Stimulated activated CD4-positive, alpha-beta T cell treated with anti-CD3 and anti-CD28 coated beads, TNF-alpha, amount 100 ng/mL, for 1 hour (primary cell): ENCODE measurements at places on chromosomes 2 and 18.

GRCh38 chr2:137287913-137288639, 522.7 kb downstream of the THSD7B start:
- DNase-seq: no peak

DNA sequence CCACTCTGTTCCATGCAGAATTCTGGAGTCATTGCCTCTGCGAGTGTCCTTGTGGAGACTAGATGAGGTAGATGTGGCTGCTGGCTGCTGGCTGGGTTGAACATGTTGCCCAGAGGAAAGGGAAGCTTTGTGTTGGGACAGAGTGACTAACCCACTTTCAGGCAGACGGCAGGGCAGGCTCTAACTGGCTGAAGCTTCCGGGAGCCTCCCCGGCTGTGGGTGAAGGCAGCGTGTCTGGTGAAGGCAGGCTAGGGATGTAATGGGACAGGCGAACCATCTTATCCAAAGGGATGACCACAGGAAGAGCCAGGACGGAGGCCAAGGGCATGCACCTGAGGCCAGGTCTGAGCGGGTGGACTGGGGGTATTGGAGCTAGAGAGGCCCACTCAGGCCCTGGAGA, 16.0 kb downstream of the ASPRV1 start:
- DNase-seq: no peak

GRCh38 chr2:69538872-69539548, 101.8 kb upstream of the NFU1 start:
- no peak for DNase-seq

DNA sequence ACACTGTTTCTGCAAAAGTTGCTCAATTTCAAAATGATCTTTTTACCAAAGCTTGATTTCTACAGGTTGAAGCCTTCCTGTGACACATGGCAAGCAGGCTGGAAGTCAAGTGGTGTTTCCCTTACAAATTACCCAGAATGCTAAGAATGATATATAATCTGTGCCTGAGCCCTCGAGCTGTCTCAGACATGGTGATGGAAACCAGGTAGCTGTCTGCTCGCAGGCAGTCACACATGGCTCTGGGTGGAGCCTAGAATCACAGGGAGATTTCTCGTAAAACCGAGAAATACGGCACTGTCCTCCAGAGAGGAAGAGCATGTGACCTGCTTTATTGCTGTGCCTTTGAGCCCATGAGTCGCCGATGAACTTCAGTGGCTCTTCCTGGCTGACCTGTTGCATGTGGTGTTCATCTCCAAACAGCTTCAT, 392.9 kb downstream of the ZNF521 start:
- DNase-seq: no peak

DNA sequence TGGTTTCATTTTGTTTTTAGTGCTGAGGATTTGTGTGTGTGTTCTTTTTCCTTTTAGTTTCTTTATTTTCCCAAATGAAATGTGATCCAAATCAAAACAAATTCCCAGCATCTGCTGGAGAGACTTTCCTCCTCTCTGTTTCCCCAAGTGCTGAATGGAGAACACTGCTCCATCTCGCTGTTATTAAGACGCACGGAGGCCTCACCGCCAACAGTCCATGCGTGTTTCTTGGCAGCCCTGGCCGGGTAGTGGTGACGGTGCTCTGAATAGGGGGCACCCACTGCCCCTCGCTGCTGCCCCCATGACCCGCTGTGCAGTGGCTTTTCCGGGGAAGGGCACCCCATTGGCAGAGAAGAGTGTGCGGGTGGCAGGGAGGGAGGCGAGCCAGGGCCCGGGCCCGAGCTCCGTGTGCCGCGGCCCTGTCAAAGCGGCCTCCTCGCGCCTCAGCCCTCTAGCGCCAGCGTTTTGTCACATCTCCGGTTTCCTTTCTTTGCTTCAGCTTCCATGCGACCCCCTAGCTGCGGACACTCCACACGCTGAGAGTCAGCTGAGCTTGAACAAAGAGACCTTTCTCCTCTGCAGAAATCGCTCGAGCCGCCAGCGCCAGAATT, 473.7 kb upstream of the SALL3 start:
- DNase-seq: no peak

GRCh38 chr18:8816220-8816619, 110.9 kb downstream of the MTCL1 start:
- DNase-seq: no peak

- DNase-seq: no peak
Observed at GRCh38 chr2:27029051-27029450, 3.7 kb upstream of the TMEM214 start.

DNA sequence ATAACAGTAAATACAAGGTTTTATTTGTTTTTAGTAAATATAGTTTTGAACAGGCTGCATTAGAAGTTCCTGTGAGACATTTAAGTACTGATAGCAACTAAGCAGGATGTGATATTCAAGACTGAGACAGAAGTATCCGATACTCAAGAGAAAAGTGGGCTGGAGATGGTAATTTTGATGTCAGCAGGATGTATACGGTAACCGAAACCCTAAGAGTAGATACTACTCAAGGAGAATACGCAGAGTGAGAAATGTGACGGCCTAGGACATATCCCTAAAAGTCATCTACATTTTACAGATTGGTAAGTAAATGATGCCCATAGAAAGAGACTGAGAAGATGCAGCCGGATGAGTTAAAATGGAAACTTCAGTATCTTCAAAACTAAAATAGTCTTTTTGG, 115.4 kb downstream of the GORASP2 start:
- DNase-seq: no peak

DNA sequence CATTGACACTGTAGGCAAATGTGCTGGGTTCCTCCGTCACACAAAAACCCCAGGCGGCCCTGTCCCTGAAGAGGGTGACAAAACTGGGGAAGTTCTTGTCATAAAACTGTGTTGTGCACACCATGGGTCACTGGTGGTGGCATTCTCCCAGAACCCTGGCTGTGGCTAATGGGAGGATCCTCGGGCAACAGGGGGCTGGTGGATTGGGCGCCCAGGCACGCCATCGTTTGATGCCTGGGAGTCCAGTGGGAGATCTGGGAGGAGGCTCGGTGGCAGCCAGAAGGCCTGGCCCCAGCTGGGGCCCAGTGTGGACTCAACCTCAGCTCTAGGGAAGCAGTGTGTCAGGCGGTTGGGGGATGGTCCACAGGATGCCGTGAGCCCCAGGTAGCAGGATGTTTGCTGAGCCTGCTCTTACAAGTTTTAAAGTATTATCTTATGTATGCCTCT, 140.7 kb downstream of the ACOXL start:
- DNase-seq: no peak

DNA sequence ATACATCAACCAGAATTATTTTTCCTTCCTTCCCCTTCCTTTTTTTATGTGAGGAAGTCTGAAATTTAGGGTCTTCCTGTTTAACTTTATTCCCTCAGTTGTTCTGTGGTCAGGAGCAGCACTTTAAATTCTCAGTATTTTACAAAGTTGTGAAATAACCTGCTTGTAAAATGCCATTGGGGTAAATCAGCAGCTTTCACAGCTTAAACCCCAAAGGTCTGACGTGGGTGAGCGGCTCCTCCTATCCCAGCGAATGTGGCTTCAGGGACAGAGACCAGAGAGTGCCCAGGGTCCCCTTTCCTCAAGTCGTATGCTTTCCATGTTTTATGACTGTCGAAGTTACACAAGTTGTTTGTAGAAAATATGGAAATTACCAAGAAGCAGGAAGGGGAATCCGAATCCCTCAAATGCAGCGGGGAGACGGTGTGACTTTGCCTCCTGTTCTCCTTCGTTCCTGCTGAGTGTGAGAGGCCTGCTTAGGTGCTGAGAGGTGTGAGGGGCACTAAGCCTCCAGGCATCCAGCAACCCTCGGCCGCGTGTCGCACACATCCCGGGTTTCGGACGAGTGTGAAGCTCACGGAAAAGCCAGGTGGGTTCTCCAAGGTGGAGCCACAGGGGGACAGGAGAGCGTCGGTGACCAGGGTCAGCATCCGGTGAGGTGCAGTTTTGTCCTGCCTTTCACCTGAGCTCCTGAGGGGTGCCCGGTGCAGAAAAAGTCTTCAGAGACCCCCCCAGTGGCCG, 10.8 kb upstream of the KCNG2 start:
- no peak for DNase-seq

DNA sequence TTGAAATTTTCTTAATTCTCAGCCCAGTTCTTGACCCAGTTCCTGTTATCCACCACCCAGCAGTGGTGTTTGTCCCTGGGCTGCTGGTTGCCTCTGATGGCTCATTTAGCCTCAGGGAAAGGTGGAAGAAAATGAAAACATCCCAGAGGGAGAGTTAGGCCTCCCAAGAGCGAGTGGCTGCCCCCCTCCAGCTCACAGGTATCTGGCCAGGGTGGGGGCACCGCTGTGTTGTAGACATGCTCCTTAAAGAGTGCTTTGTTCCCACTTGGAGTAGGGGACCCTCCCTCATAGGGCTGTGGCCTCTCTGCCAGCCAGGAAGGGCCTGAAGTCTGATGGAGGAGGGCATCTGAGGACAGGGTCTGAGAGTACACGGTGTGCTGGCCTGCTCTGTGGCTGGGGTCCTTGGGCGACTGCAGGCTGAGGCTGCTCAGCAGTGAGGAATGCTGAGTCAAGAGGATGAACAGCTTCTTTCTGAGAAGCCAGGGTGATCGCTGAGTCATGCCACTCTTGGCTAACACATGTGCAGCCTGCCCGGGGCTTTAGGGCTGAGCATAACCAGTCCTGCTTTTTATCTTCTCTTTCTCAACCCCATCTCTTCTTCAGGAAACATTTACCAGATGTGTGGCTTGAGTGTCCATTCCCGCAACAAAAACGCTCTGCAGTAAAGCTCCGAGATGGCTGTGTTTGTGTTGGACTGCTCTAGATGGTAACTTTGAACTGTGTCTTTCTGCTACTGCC, 72.3 kb downstream of the IL1R2 start:
- DNase-seq: no peak

DNA sequence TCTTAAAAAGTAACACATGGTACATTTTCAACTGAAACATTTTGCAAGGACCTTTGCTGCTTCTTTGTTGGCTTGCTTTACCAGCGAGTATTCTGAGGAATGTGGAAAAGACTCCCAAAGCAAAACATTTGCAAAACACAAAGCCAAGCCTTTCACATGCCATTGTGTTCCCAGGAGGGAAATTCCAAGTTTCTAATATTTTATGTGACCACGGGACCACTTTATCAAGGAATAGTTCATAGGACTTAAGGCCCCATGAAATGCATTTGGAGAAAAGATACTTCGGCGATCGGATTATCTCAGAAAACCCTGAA, 26.2 kb downstream of the CYP27C1 start:
- DNase-seq: no peak

- DNase-seq: no peak
Observed at GRCh38 chr2:229033816-229034215, 237.3 kb downstream of the PID1 start.

DNA sequence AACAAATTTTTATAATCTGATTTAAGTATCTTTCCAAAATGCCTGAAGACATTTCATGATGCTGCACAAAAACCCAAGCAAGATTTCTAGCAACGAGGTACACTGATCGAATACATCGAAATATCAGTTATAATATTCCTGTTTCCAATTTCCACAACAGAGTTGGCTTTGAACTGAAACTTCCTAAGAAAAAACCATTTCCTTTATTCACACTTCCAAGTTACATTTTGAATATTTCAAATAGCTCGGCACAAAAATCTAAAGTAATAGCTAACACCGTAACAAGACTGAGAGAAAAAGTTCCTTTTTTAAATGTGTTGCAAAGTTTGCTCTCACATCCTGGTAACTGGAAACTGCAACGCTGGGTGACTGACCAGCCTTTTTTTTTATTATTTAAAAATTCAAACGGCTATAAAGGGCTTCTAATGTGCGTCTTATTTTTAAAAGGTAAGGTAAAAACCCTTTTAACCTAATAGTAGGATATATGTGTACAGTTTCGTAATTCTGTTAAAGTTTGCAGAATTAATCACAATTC, 1.7 kb downstream of the HNRNPLL start:
- DNase-seq: no peak

DNA sequence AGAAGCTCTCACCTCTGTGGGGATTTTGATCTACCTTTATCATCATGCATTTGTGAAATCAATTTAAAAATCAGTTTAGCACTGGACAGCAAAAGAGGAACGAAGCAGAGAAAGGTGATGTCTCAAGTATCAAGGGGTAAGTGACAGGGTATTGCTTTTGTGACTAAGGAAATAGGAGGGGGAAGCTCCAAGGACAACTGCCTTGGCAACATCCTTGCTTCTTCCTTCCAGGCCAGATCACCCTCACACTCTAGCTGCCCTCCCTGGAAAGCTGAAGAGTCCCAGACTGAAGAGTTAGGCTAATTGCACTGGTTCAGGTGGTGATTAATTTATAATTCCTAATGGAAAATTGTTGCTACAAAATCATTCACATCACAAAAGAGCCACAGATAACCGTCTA, 859.1 kb upstream of the ACVR2A start:
- DNase-seq: no peak

GRCh38 chr2:3122525-3122924, 255.1 kb downstream of the EIPR1 start:
- DNase-seq: no peak

DNA sequence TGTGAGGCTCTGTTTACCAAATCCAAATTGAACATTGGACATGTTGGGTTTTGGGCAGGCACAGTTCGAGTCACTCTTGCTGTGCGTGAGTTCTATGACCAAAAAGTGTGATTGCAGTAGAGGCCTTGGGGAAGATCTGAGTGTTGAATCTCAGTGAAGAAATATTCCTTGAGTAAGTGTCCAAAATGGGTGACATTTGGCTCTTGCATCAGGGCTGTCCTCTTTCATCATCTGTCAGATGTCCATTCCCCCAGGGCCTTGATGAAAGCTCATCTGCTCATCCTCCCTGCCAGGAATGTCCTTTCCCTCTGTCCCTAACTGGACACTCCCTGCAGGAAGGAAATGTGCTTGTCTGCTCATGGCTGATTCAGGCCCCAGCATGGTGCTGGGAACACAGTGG, 6.4 kb upstream of the SFTPB start:
- no peak for DNase-seq

DNA sequence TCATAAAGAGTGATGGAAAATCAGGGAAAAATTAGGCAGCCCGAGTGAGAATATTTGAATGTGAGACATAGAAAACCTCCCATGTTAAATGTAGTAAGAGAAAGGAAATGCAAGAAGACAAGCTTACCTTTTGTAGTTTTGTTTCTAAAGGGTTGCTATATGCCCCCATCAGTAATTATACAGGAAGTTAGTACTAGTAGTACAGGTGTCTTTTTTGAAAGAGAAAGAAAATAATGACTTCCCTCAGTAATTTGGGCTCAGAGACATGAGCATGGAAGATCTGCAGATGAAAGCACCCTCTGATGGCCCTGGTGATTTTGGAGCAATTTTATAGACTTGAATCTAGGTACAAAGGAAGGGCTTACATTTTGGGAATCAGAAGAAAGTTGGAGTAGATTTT, 80.8 kb downstream of the RHBDD1 start:
- no peak for DNase-seq

- no peak for DNase-seq
Observed at GRCh38 chr2:201452058-201452921, 750 bp downstream of the STRADB start.

- no peak for DNase-seq
Observed at GRCh38 chr18:75916624-75916982, 489.1 kb upstream of the SMIM21 start.

GRCh38 chr2:70371753-70372152, 69.9 kb upstream of the FAM136A start:
- DNase-seq: no peak

GRCh38 chr2:46434851-46435273, 44.5 kb upstream of the TMEM247 start:
- DNase-seq: no peak
